Stimulated activated CD8-positive, alpha-beta memory T cell treated with anti-CD3 and anti-CD28 coated beads, Interleukin-7, amount 100 ng/mL, for 1 hour (primary cell): ENCODE measurements at places on chromosomes 3 and 15.

DNA sequence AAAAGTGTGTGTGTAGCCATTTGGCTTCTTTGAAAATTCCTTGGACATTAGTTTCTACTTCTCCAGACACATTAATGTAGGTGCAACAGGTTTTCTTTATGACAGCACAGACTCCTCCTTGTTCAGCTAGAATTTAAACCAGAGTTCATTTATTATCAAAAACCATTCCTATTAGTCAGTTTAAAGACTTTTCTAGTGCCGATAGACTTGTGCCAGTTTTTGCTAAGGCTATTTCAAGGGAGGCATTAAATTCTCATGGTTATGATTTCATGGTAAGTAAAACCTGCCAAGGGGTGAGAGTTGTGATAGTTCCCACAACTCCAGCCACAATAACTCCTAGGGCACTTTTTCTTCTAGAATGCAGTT is 20.6 kb upstream of the SENP7 start:
- DNase-seq: no peak

- DNase-seq: no peak
Observed at GRCh38 chr3:23114432-23114831, 88.7 kb upstream of the UBE2E2 start.

GRCh38 chr3:129626744-129627349 is 20.4 kb upstream of the PLXND1 start:
- DNase-seq: peak; percentile 41

DNA sequence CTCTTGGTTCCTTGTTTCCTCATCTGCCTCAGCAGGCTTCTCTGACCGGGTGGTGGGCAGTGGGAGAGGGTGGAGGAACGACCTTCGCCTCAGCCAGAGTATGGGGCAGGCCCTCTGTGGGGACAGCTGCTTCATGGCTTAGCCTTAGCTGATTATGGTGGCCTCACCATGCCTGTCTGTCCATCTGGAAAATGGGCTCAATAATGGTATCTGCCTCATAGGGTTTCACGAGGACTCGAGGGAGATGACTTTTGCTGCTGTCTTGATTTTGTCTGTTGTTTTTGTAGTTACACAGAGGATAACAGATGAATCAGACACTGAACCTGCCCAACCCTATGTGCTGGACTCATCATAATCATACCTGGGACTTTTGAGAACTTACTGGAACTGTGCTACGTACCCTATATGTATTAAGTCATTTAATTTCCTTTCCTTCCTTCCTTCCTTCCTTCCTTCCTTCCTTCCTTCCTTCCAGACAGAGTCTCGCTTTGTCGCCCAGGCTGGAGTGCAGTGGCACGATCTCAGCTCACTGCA is 46.5 kb downstream of the CDC25A start:
- no peak for DNase-seq

GRCh38 chr3:11509173-11510000 is 134.3 kb downstream of the VGLL4 start:
- no peak for DNase-seq

DNA sequence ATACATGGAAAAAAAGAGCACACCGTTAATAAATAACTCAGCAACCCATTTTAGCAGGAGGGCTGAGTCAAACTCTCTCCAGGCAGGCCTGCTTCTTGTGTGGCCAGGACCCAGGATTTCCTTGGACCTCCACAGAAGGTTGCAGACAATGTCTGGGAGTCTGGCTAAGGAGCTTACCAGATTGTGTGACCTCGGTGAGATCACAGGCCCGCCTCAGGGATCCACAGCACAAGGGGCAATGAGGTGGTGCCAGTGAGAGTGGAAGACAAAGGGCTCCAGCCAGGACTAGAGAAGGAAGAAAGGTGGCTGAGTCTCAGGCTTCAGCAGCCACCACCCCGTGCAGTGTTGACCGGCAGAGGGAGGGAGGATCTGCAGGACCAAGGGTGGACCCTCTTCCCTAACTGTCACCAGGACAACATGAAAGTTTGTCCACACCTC is 32.2 kb upstream of the SEC22A start:
- DNase-seq: no peak

DNA sequence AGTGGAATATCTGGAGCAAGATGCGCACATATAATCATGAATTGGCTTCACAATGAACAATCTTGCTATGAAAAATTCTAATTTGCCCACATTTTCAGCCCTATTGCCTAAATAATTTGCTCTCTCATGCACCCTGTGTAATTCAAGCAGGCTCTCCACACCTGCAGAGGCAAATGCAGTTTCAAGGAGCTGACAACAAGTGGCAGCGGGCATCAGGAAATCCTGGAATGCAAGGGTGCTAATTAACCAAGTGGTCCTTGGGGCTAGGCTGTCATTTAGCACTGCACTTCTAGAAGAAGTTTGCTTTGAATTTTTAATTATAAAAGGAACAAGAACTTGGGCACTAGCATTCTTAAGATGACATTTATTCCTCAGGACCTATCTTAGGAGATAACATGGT is 56.3 kb upstream of the ICE2 start:
- no peak for DNase-seq

GRCh38 chr3:101828691-101829436 is 20.4 kb upstream of the NFKBIZ start:
- no peak for DNase-seq
